ENCODE measurements at places on chromosomes 2 and 18.

GRCh38 chr2:158323381-158323780, 133.2 kb downstream of the CCDC148 start:
- DNase-seq, result no peak

DNA sequence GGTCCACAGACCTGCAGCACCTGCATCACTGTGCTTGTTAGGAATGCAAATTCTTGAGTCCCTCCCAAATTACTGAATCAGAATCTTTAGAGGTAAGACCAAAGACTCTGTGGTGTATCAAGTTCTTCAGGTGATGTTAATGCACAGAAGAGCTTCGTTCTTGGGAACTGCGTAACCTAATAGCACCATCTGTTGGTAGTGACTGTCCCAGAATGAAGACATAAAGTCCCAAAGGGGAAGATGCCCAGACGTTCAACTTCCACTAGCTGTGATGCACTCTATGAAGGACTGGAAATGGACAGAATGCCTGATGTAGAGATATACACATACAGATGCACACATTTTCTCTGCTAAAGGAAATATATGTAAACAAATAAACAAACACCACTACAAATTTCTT, 576.0 kb downstream of the LRP1B start:
- no peak for DNase-seq

DNA sequence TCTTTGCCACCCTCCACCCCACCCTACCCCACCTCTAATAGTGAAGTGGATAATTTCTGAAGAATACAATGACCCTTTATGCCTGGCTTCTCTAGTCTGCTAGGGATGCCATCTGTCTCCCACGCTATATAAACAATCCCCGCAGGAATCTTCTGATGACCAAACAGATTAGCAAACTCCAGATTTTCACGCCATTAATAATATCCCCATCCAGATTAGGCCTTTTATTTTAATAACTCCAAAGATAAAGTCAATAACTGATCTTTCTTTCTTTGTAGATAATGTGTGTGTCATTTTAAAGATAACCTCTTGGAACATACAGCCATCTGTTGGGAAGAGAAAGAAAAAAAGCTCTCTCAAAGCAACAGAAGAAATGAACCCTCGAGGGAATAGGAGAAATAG, 47.9 kb upstream of the CCDC150 start:
- no peak for DNase-seq

- peak; percentile 42 for DNase-seq
Measured at GRCh38 chr2:85741833-85742455, 11.8 kb upstream of the ATOH8 start.

DNA sequence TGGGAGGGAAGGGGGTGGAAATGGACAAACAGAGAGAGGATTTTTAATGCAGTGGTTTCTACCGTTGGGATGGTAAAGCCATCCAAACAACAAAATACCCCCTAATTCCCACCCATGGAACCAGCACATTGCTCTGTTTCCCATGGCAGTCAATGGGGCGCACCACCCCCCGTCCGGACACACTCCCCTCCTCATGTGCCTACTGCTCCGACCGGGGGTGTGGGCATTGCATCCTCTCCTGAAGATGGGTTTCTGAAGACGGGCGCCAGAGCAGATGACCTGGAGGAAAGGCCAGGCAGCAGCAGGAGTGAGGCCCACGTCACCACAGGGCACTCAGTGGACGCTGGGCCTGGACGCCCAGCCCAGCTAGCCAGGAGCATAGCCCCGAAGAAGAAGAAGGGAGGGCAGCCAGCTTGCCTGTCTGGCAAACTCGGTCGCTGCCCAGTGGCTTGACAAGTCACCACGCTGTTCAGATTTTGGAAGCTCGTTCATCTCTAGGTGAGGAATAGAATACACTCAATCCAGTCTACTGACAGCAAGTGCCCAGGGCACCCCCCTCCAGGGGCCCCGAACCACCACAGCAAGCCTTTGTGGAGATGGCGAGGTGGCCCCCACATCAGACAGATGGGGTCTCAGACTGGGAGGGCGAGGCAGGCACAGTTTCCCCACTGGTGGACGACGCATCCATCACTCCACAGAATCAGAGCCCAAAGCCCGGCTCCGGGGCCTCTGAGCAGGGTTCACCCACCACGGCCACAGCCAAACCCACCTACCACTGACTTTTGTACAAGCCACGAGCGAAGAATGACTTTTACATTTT, 296.2 kb upstream of the SALL3 start:
- DNase-seq, result no peak

DNA sequence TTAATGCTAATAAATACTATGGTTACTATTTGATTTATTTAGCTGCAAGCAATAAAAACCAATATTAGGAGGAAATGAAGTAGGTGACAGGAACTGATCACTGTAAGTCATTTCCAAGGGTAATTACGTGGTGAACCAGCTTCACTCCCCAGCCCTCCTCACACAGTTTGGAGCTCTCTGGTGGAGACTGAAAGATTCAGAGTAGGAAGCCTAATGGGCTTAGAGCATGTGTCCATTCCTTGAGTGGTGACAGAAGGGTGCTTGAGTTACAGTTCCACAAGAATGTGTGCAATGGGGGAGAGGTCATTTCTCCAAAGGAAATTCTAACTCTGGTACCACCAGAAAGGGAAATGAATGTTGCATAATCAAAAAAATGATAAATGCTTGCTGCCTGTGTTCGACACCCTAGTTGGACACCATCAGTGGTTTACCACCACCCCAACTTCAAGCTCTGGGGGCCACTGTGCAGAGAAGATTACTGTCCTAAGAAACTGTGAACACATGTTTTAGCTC, 285.1 kb upstream of the MMADHC start:
- no peak for DNase-seq

GRCh38 chr2:28463211-28463816, 32.5 kb upstream of the PLB1 start:
- no peak for DNase-seq

GRCh38 chr2:103402944-103403343, 641.1 kb downstream of the TMEM182 start:
- DNase-seq, result no peak

Data from SK-N-MC (cell line).